Lower leg skin (tissue), 4 donors: ENCODE measurements at places on chromosomes 7 and 10. TPM values are rescaled to one million over a fixed set of nuclear protein-coding genes. Genes with fewer than 3 reads are reported as not detected.
A peak's percentile ranks its signal among the peaks of the same experiment; 100 is the strongest.

CFAP46 gene
- total RNA-seq: 0.54 TPM

AKR1C4 gene
- total RNA-seq: not detected

GRCh38 chr7:144787127-144787526, 48.7 kb downstream of the TPK1 start:
- no peak for DNase-seq

SVIL gene
- total RNA-seq: 88.7 TPM

GRCh38 chr10:35705051-35705450, 63.0 kb upstream of the FZD8 start:
- DNase-seq: no peak

- DNase-seq: no peak
Observed at GRCh38 chr10:31278279-31278941, 40.6 kb upstream of the ZEB1 start.

GRCh38 chr10:37754538-37755323, 102.7 kb downstream of the ZNF248 start:
- no peak for DNase-seq

DNA sequence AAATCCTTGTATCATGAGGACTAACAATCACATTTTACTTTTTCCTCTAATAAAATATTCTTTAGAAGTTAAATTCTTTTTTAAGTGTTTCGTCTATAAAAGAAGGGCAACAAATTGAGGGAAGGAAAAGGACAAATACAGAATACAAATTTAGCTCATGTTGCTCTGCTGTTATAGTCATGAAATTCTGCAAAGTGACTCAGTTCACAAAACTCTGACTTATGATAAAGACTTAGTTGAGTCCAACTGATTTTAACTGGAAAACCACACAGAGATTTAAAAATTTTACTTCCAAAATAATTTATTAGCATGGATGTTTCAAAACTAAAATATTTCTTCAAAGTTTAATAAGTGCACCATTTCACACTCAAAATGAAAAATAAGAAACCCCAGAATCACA, 75.0 kb upstream of the GPR22 start:
- DNase-seq: no peak

GRCh38 chr10:34655286-34656170, 159.6 kb downstream of the PARD3 start:
- DNase-seq: no peak

DNA sequence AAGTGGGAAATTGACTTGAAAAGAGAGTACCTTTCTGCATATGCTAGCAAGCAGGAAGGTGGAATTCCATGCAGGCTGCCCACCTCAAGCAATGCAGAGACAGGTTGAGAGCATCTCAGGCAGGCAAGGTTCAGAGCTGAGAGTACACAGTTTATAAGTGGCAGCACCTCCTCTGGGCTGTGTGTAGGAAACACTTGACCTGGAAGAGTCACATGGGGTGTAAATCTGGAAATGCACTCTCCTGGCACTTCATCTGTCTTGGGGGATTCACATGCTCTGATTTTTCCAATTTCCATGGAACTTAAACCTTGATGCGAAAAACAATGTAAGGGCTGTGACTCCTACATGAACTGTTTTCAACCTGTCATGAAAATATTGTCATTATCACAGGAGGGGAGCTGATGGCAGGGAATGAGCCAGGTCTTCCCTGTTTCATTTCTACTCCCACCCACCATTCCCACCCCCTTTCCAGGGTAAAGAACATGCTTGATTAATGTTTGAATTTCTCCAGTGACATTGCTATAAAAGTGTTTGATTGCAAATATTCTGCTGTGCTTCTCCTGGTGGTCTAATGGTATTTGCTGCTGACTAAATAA, 328.3 kb downstream of the BICC1 start:
- no peak for DNase-seq

GIMAP1 gene
- 4.6 TPM for total RNA-seq

DNA sequence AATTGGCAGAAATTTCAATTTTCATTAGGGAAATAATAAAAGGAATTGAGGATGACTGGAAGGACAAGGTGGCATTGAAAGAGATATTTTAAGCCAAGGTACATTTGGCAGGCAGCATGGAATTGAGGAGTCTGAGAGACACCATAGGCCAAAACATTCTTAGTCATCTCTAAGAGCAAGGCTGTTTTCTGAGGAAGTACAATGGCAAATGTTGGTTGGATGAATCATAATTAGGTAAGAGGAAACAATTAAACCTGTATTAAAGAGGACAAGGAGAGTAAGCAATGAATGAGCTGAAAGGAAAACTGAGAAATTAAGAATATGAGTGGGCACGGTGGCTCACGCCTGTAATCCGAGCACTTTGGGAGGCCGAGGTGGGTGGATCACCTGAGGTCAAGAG, 86.3 kb downstream of the MRPL32 start:
- DNase-seq: no peak

VAX1 gene
- not detected for total RNA-seq

DNA sequence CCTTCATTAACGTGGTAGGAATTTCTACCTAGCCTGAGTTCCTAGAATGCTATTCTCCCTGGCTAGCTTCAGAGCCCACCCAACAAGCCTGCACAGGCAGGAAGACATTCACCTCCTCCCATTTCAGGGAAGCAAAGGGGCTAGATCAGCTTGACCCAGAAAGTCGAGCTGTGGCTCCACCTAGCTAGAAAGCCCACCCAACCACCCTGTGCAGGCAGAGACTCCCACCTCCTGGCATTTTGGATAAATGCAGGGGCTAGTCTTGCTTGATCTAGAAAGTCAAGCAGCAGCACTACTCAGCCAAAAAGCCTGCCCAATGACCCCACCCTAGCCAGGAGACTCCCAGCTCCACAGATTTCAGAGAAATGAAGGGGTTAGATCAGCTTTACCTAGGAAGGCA, 479.5 kb downstream of the SDK1 start:
- DNase-seq: no peak

DNA sequence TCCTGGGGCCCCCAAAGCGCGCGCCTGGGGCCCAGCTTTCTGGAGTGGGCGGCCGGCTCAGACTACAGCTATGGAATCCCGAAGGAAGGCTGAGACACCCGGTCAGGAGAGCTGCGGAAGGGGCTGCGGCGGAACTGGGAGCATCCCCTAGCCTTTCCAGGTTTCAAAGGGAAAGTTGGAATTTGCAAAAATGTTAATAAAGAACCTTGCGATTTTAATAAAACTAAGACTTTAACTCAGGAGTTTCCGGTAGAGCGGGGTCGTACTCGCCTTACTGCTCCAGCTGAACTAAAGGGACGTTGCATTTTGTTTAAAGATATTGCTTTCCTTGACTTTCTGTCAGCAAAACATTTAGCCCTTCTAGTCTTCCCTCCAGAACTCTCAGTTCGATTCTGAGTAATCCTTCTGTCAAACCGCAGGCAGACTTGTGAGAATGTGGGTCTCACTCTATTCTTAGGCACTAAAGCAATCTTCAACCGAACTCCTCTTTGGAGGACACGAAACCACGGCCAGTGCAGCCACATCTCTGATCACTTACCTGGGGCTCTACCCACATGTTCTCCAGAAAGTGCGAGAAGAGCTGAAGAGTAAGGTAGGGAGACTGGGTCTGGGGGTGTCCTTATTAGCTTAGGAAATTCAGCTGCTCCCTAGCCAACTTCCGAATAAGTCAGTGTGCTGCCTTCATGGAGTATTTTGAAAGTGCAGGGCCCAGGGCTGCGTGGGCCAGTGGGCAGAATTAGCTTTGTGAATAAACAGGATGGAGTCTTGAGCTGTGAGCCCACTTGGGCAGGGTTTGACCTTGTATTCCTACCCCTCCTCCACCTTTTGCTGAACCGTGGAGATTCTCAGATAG, 1.9 kb downstream of the CYP26A1 start:
- DNase-seq: peak; percentile 6

GRCh38 chr10:118017071-118017740, 29.5 kb downstream of the RAB11FIP2 start:
- no peak for DNase-seq

SHTN1 gene
- 13.7 TPM for total RNA-seq

GRCh38 chr7:120402079-120402767, 129.2 kb downstream of the KCND2 start:
- DNase-seq: no peak

DNA sequence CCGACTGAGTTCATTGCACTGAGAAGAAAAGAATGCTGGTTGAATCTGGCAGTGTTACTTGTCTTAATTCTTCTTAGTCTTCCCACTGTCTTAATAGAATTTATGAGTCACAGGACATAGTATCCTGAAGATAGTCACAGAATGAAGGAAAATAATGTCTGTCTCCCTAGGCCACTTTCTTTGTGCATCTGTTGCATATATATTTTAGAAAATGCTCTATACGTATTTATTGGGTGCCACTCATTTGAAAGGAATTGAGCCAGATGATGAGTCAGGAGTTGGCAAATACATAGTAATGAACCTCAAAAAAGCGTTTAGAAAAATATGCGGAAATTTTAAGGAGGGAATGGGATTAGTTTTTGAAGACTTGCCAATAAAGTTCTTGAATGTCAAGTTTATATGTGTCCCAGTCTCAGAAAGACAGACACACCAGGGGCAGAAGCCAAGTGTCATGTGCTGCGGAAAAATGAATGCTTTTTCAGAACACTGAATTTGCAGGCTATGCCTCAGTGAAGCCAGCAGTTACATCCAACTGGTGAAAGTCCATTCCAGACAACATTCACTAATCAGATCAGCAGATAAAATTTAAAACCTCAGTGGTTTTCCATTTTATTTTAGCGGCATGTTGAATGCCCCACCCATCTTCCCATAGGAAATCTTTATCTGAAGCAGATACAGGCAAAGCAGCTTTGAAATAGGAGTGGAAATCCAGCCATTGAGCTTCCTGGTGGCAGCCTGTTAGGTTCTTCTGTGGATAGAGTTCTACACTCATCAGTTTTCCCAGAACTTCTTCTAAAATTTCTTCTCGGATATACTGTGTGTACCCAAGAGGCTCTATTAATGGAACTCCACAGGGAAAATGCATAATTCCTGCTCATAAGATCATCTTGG, 308.4 kb downstream of the BICC1 start:
- no peak for DNase-seq

- DNase-seq: no peak
Observed at GRCh38 chr10:70905071-70906021, 17.0 kb upstream of the PCBD1 start.

GIMAP7 gene
- 7.5 TPM for total RNA-seq

CDNF gene
- total RNA-seq: 9.8 TPM

PAPOLB gene
- 0.08 TPM for total RNA-seq

- no peak for DNase-seq
Observed at GRCh38 chr7:116429986-116430619, 69.4 kb upstream of the CAV2 start.

FGL2 gene
- total RNA-seq: 8.8 TPM

DNA sequence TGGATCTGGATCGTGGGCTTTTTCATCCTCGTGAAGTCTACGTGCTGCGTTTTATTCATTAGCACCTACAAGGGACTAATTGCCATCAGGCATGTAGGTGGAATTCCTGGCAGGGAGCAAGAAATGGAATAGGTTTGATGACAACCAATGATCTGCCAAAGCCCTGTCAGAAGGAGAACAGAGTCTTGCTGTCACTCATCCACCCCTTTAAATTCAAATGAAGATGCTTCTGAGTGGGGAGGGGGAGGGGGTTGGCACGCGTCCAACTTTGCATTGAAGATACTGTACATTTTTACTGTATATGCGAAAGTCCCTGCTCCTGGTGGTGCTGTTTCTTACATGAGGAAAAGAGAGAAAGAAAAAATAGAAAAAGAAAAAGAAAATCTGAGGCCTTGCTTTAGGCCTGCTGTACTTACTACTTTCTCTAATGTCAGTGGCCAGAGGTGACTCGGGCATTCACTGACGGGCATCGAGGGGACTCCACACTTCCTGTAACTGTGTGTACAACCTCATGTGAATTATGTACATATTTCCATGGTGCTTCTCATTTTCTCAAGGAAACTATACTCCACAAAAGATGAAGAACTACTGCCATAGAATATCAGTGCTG, 569.1 kb downstream of the INHBA start:
- DNase-seq: no peak

RELN gene
- total RNA-seq: 1.1 TPM

DNA sequence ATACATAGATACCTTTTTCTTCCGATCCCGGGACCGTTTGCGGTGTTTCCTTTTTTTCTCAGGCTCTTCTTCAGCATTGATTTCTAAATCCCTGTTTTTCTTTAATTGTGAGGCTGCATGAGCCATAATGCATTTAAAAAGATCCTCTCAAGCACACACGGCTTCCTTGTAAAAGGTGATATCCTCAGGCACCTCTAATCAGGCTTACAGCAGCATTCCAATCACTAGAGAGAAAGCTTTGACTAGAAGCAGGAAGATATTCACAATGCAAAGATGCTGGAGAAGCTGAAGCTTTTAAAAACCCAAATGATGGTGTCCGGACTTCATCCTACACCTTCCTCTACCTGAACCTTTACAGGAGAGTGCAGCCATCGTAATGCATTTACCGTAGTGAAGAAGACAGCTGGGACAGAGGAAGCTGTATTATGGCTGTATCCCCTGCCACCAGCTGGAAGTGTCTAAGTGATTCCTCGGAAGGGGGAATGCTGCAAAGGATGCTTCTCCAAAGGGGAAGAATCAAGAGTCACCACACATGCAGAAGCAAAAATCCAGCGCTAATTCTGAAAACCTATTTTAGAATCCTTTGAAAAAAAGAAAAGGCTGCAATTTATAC, at the start of gene ANK3:
ANK3 (minus strand) TSS at position 463 of the 613 bp plus-strand sequence; CDS start at position 126, 337 bp downstream.
- no peak for DNase-seq

FKBP14 gene
- 2.4 TPM for total RNA-seq

HYAL4 gene
- not detected for total RNA-seq

GRCh38 chr10:6445671-6446316, 134.3 kb downstream of the PRKCQ start:
- peak; percentile 27 for DNase-seq

- DNase-seq: no peak
Observed at GRCh38 chr7:157573244-157573643, 236.4 kb downstream of the DNAJB6 start.

- no peak for DNase-seq
Observed at GRCh38 chr7:49644396-49645166, 128.9 kb upstream of the VWC2 start.

ELMO1 gene
- 11.5 TPM for total RNA-seq

SPDYE16 gene
- not detected for total RNA-seq

DNA sequence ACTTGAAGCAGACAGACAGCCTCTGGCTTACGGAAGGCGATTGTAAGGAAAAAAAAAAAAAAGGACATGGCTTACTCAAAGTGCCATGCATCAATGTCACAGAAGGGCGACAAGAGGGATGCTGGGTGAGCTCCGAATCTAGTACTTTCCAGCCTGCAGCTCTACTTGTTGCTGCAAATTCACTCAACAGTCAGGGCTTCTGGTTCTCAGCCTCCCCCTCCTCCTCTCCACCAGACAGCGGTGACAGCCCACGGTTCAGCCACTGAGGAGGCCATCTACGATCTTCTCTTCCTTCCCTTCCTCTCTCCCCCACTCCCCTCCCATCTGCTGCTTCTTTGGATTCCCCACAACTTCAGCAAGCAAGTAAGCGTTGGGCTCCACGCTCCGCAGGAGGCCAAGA, 63.5 kb downstream of the PRKAG2 start:
- no peak for DNase-seq

DNA sequence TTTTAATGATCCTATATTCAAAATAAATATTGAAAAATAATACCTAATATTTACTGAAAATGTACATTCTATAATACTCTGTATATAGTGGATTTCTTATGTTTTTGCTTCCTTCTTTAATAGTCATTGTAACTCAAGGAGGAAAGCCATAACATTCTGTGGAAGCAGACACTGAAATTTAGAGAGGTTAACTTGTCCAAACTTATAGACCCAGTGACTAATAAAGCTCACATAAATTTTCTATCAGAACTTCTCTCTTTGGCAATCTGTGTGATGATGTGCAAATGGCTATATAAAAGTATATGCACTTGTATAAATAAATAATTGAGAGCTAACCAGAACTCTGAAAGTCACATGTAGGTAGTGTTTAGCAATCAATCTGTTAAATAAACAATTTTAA, 26.1 kb downstream of the GNAT3 start:
- DNase-seq: no peak
